Cortex of kidney (tissue), 1 donor: ENCODE measurements at places on chromosomes 3 and 15.

GRCh38 chr3:89847955-89848354 lies 740.5 kb downstream of the EPHA3 start:
- DNase-seq = no peak

DNA sequence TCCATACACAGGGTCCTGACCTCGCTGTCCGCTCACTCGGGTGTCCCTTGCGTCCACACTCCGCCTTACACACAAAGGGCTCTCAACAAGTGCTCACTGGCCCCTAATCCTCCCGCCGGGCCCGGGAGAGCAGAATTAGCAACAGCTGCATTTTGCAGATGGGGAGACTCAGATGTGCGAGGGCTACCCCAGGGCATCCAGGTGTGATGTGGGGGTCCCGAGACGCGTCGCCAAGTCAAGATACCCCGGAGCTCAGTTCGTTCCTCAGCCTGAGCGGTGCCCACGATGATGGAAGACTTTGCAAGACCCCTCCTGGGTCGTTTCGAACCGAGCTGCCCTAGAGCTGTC lies 14.9 kb upstream of the WNT7A start:
- DNase-seq = no peak

- DNase-seq = no peak
Observed at GRCh38 chr3:62260655-62261054, 112.7 kb downstream of the FEZF2 start.

GRCh38 chr15:93459396-93459795 lies 370.4 kb upstream of the RGMA start:
- DNase-seq = no peak

GRCh38 chr15:90744759-90745402 lies 27.7 kb downstream of the BLM start:
- no peak for DNase-seq

DNA sequence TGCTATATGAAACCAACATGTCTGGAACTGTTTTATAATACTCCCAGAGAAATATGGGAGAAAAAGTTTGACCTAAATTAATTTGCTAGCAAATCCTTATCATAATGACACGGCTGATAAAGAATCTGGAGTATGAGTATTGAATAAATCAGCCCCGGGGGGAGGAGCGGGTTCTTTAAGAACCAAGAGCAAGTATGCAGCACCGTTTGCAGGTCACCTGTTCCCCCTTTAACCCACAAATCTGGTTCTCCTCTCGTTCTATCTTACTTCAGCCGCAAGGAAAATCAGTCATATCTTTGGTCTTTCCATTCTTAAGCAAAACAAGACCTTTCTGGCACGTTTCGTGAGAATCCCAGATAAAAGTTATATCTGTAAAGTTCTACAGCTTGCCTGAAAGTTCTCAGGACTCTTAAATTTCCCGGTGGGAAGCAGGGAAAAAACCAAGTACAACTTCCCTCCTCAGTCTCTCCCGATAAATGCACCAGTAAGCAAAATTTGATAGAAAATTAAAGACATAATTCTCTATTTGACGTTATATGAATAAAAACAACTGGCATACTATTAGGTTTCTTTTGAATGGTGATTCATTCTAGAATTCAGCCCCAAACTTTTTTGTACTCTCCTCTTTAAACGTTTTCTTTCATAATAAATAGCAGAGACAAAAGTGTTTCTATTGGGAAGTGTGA lies 348.6 kb downstream of the ZBBX start:
- no peak for DNase-seq

DNA sequence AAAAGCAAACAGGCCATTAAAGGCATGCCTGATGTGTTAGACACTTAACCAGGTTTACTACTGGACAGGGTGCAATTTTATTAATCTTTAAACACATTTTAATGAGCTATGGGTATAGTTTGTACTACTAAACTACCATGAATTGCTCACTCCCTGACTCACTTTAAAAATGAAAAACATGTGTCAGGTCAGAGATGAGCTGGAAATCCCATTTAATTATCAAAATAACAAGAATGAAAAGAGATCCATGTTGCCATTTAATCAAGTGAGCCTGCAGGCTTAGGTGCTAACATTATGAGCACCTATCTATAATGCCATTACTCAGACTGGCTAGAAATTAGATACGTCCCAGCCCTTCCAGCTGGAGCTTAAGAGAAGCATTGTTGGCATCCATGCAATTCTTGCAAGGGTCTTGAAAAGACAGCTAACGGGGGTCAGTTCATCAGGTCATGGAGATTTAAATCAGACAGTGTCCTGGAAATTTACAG lies 224.4 kb downstream of the THRB start:
- no peak for DNase-seq

DNA sequence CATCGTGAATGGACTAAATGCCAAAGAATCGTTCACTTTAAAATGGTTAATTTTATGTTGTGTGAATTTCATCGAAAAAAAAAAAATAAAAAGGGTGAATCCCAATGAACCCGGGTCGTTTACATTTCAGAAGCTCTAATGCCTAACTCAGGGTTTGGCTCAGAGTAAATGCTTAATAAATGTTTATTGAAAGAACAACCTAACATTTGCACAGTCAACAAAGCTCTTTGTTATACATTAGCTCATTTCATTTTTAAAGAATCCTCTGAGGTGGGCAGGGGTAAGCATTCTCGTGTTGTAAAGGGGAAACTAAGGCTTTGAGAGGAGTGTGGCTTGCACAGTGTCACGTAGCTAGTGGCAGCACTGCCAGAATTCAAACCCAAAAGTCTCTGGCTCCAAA lies 109.5 kb downstream of the RPLP1 start:
- DNase-seq = no peak

DNA sequence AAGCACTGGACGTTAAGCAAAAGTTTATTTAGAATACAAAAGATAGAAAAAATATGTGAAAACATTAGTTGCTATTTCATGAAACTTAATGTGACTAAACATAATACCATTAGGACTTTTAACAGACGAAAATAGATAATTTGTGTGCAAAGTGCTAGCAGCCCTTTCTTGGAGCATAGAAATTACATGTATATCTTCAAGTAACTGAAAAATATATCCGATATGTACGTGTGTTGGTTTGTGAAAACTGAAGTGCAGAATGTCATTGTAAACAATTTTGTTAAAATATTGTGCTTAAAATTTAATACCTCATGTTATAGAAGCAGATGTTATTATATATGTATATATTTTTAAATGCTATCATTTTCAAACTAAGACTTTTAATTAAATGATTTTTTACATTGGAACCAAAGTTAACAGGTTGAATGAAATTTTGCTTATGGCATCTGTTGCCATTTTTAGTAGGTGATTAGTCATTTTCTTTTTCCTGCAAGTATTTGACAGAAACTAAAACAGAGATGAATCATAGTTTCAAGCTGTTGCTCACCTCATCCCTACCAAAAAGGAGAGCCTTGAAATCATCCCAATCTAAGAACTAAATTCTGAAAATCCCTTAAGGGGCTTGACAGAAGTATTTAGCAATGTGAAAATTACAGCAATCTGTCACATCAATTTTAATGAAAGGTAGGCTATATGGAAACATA lies 334.8 kb downstream of the NAALADL2 start:
- DNase-seq = no peak

- DNase-seq = no peak
Observed at GRCh38 chr15:47355759-47356158, 361.5 kb upstream of the SEMA6D start.

- DNase-seq = no peak
Observed at GRCh38 chr15:98653686-98654085, 5.3 kb downstream of the IGF1R start.

DNA sequence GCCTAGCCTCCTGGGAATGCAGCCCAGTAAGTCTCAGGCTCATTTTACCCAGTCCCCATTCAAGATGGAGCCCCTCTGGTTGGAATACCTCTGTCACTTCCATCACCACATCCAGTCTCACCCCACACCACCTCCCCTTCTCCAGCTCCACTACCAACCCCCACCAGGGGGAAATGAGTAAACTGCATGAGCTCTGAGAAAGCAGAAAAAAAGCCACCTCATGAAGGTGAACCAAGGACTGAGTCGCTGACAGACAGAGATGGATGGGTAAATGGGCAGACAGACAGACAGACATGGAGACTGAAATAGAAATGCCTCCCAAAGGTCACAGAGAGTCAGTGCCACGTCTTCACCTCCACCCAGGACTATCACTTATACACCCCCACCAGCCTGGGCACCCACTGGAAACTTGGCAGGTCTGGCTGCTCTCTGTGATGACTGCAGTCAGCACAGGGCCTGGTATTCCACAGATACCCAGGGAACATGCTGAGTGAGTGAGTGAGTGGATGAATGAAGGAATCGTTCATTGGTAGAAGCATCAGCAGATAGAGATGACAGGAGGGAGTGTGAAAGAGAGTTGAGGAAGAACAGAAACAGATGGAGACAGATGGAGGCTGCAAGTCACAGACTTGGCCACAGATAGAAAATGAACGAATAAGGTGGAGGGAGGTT lies 4.9 kb upstream of the LOXL1 start:
- no peak for DNase-seq

GRCh38 chr15:80265021-80265420 lies 13.0 kb upstream of the CTXND1 start:
- DNase-seq = no peak

- no peak for DNase-seq
Observed at GRCh38 chr3:149603126-149604074, 54.4 kb downstream of the WWTR1 start.

DNA sequence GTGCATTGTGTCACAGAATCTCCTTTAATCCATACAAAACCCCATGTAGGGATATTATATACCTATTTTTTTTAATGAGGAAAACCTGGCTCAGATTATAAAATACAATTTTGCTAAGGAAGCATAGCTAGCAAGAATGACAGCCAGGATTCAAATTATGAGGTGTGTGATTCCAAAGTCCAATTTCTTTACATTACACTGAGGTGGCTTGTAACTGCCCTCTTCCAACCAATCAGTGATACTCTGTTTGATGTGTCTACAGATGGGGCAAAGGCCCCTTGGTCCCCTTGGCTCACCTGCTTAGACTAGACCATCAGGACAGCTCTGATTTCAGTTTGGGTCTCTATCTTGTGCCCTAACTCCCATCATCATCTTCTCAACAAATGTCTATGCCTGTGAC lies 120.3 kb upstream of the ADAMTS9 start:
- no peak for DNase-seq

DNA sequence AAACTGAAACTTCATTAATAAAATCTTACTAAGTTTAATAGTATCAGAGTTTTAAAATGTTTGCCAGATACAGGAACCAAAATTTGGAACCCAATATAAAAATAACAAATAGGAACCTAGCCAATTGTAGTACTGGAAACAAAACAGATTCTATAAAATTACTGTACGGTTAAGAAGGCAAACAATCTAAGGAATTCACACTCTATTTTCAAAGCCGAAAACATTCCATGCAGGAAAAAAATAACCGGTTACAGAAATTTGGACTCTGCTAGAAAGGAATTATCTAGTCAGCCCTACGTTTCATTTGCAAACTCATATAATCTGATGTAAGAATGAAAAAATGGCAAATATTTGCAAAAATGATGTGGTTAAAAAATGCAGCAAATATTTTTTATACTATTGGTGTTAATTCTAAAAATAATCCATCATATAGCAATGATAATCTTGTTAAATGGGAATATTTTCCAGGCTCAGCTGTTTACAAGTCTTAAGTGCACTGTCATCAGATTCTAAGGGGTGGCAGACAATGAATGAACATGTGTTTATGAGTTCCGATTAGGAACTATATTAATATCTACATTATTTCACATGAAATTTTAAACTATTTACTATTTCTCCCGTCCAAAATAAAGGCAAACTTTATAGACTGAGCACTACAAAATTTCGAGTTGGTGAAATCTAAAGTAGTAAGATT lies 58.1 kb downstream of the DCBLD2 start:
- DNase-seq = no peak

DNA sequence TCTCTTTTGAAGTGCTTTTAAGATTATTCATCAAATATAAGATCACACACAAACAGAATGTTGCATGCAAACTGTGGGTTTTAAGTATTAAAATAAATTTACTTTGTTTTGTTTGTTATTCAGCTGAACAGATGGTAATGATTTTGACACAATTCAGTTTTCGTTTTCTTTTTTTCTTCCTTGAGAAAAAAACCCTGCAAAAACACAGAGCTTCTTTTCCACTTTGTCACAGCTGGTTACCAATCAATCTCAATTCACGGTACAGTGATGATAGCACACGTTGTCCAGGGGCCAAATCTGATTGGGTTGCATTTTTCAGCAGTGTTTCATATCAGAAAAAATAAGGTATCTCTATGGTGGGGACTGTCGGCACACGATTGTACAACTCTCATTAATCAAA lies 473.6 kb downstream of the ROBO2 start:
- no peak for DNase-seq
